ENCODE measurements at places on chromosomes 7 and 10.

DNA sequence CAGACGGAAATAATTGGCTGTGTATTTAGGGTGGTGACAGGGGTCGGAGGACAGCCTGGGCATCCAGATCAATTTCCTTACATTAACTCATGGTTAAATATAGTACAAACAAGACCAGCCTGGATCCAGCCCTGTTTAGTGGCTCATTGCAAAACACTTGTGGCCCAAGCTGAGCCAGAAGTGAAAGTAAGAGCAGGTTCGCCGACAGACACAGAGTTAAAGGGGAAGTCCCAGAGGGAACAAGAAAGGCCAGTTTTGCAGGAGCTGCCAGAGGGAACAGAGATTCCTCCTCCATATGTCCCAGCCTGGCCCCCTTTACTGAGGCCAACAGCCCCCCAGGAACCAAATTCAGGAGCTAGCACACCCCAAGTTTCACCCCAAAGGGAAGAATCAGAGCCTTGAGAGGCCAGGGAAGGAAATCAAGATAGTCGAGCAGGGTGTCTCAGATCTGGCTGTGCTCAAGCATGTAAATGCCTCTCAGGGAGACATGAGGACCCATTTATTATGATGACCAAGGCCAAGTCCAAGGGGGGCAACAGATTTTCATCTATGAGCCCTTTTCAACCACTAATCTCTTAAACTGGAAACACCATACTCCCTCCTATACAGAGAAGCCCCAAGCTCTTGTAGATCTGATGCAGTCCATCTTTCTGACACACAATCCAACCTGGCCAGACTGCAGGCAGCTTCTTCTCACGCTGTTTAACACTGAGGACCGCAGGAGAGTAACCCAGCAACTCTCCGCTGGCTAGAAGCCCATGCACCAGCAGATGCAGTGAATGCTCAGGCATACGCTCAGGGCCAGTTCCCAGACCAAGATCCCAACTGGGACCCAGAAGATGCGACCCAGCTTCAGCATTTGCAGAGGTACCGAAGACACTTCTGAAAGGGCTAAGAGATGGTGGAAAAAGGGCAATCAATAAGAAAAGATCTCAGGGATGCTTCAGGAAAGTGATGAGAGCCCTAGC, 15.9 kb upstream of the ADCK2 start:
- DNase-seq: no peak

GRCh38 chr10:11146402-11147171, 128.9 kb downstream of the CELF2 start:
- no peak for DNase-seq

GRCh38 chr7:148447221-148447849, 143.2 kb upstream of the C7orf33 start:
- DNase-seq: no peak

DNA sequence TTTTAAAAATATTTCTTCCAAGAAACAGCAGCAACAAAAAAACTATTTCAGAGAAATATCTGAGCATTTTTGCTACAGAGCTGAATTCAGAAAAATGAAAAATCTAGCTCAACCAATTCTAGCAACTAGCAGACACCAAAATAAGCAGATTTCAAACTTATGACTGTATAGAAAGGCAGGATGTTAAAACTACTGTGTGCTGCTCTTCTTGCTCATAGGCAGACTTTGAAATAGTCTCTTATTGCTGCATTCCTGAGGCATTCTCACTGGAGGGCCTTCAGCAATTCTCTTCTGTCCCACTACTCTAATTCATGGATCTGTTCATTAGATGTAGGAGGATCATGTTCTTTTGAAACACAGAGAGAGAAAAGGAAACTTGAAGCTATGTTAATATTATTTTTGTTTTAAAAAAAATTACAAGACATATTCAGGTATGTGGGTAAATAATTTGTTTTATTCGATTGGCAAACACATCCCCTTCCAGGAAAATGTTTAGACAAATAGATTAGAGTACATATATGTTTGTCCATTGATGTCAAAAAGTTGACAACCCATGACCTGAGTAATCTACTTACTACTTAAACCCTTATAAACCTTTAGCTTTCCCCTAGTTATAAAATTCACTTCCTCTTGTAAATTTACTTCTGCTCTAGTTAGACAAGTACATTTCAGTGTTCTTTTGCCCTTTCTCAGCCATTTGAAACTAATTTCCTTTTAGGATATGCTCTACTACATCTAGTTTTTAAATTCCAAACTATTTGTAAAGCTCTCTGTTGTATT, 428.2 kb upstream of the POT1 start:
- DNase-seq: no peak

DNA sequence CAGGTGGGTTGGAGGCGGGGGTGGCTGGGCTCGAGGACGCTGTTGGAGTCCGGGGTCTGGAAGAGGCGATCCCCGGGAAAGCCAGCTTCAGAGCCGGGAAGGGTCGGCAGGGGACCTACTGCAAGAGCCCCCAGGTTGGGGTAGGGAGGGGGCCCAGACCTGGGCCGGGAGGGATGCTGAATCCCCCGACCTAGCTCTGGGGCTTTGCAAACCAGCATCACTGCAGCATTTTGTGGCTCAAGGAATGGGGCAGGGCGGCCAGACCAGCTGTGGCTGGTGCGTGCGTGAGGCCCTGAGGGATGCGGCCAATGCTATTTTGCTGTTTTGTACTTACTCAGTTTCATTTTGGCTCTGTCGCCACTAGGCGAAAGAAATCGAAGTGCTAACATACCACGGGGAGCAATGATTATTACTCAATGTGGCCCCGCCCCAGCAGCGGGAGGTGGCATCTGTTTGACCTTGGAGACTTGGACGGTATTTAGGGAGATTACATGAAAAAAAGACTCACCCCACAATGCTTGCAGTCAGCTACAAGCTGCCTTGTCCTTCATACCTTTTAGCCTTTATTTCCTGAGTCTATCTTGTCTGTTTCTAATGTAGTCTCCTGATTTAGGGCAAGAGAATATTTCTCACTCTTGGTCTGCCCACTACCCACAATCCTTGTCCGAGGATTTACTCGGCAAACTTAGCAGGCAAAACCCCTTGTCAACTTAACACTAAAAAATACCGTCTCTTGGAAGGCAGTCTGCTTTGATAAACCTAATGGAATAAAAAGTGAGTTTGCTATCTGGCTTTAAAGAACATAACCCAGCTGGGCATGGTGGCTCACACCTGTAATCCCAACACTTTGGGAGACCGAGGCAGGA, 16.2 kb downstream of the HSPB1 start:
- DNase-seq: peak; percentile 27

- no peak for DNase-seq
Measured at GRCh38 chr10:78529262-78529661, 495.6 kb downstream of the RPS24 start.

DNA sequence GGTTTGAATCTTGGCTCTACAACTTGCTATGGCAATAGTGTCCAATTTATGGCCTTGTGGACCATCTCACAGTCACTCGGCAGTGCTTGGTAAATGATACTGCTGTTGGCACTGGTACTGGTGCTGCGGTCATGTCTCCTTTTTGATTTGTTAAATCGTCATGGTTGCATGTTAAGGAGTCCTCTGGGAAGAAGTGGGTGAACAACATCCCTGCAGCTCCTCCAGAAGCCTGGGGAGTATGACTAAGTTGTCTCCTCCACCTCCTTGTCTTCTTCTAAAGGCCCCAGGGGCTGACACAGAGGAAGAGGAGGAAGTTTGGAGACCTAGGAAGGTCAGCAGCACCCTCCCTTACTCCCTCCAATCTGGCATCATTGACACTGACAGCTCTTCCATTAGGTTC, 8.5 kb downstream of the ITPRIP start:
- DNase-seq: no peak

All from esophagus squamous epithelium (tissue), 5 donors.